Mucosa of gallbladder (tissue), 1 donor: ENCODE measurements at places on chromosomes 12 and 14. TPM values are rescaled to one million over a fixed set of nuclear protein-coding genes. Genes with fewer than 3 reads are reported as not detected.

ZDHHC22 gene
- 0.09 TPM for total RNA-seq

KCNH5 gene
- 0.03 TPM for total RNA-seq

SLC22A17 gene
- 64.3 TPM for total RNA-seq

ZNF10 gene
- total RNA-seq, result 12.3 TPM

CISTR gene
- total RNA-seq, result not detected

PROX2 gene
- total RNA-seq, result 0.06 TPM

CCDC175 gene
- 0.58 TPM for total RNA-seq

C12orf57 gene
- 265 TPM for total RNA-seq

FAIM2 gene
- 13.0 TPM for total RNA-seq

GRCh38 chr14:101351146-101351545, 210.1 kb upstream of the DIO3 start:
- no peak for DNase-seq

DNA sequence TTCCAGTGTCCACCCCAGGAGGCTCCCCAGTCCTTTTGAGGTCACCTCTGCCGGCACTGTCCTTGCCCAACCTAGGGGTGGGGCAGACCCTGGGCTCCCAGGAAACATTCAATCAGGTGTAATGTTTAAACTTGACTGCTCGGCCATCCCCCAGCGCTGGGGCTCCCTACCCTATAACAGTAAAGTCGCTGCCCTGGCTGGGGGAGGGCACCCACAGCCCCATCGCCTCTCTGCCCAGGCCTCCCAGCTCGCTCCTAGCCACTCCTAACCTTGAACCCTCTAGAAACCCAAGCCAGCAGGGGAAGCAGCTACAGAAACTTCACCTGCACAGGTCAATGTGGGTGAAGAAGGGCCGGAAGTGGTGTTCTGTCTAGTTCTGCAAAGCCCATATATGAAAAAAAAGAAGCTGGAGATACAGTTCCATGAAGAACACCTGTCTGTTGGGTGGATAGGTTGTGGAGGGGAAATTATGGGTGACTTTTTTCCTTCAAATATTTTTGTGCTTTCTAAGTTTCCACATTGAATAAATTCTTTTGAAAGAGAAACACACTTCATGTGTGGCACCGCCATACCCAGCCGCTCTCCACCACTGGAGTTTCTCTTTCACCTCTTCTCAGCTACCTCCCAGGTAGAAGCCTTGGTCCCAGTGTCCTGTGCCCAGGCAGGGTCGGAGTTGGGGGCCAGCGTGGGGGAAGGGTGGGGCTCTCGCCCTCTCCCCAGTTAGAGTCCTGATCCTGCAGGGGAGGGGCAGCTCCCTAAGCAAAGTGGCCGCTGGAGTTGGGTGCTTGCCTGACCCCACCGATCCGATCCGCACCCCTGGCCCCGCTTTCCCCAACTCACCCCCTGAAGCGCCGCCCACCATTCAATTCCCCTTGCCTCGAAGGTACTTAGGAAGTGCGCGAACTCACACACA, 1.1 kb downstream of the CLMN start:
- no peak for DNase-seq

- no peak for DNase-seq
These were observed 603 bp downstream of the PABPN1 start for GRCh38 chr14:23321572-23322547.

DNA sequence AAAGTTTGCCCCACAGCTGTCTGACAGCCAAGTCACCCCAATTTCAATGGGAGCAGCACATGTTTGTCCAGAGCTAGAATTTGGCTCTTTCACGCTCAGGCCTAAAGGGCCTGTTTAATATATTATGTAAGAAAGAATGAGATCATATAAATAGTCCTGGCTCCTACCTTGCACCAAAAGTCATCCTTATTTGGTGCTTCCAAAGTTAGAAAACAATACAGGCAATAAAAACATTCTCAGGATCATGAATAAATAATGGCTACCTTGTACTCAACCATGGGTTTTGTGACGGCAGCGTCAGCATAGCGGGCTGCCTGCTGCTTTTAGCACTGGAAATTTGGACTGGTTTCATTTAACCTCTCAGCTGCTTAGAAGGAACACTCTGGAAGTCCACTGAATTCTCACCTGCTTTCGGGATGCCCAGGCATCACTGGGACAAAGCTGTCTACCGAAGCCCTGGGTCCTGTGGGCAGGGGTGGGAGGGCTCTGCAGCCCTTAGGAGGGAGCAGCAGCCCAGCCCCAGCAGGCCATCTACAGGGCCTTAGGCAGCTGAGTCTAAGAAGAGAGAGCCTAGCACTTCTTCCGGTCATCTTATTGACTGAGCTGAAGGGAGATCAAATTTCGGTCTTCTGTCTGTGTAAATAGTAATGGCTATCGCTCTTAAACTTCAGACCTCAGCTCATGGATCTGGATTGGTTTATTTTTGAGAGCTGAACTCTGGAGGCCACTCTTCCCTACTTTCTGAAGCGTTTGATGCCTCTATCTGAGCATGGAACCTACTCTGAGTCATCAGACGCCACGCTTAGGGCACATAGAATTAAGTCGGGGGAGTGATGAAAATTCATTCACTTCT, 106.5 kb downstream of the SAMD4A start:
- no peak for DNase-seq

GRCh38 chr12:2998789-2999264, 39.6 kb downstream of the TEAD4 start:
- DNase-seq, result no peak
